ENCODE measurements at places on chromosomes 6 and 20.

GRCh38 chr20:4767084-4767483 is 45.4 kb downstream of the PRND start:
- no peak for DNase-seq

DNA sequence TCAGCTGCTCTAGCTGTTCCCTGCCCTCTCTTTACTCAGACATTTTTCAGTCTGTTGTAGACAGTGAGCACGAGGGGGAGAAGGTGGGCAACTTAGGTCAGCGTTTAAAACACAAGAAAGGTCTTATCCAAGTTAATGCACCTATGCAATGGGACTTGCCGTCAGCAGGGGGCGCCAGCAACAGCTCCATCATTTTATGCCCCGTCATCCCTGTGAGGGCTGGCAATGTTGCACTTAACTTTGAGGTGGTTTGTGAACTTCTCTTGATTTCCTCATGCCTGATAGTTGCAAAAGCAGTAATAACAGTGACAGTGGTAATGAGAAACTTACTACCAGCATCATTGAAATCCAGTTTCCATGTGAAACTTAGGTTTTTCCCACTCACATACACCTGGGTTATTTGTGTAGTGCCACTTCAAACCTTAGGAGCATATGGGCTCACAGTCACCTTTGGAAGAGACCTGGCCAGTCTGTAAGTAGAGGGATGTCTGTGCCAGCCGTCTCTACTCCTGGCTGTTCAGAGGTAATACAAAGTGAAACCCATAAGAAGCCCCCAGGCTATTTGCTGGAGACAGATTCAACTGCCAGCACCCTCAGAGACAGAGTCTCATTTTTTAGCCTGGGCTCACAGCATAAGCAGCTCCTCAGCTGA is 44.9 kb upstream of the ID1 start:
- DNase-seq = peak; percentile 76

- no peak for DNase-seq
Measured at GRCh38 chr6:102068349-102068929, 674.9 kb downstream of the GRIK2 start.

DNA sequence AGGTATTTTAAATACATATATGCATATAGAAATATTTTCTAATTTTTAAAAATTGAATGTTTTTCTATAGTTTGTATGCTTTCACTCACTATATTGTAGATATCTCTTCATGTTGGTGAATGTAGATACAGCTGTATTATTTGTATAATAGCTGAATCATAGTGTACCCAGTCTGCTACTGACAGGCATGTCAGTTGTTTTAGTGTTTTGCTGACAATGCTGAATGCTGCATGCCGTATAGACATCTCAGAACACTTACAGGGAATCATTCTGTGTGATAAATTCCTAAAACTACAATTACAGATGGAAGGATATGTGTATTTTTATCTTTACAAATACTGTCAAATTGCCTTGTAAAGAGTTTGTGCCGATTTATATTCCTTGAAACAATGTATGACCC is 175.4 kb downstream of the SIM1 start:
- DNase-seq = no peak

- DNase-seq = no peak
Measured at GRCh38 chr20:44695674-44696300, 19.4 kb upstream of the CCN5 start.

DNA sequence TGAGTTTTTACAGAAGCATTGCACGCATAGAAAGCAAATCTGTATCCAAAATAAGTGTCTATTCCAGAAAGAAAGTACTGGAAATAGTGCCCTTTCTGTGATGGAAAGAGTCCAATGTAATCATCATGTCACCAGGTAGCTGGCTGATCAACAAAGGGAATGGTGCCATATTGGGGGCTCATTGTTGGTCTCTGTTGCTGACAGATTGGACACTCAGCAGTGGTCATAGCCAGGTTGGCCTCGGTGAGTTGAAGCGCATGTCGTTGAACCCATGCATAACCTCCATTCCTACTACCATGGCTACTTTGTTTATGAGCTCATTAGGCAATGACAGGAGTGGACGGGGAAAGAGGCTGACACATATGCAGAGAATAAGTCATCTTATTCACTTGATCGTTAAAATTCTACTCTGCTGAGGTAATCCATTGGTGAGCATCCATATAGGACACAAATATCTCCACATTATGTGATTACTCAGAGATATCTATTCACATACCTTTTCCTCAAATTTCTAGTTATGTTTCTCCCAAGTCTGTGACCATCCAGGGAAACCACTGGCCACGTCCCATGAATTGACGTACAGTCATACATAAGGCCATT is 560.5 kb downstream of the HAO1 start:
- no peak for DNase-seq

- DNase-seq = no peak
Measured at GRCh38 chr6:28757429-28758045, 166.2 kb downstream of the TRIM27 start.

DNA sequence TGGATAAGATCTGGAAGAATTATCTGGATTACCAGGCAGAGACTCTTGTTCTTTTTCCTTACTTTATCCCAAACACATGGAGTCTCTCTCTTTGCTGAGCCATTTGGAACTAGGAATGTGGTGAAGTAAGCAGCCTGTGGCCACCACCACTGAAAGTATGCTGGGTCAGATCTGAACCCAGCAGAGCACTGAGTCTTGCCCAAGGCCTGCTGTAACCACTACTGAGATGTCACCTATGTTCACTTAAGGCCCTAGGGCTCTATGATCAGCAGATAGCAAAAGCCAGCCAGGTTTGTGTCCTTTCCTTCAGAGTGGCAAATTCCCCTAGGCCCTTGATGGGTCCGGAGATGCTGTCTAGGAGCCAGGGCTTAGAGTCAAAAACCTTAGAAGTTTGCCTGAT is 103.3 kb upstream of the PLN start:
- DNase-seq = no peak

GRCh38 chr6:2378891-2379652 is 133.7 kb upstream of the GMDS start:
- DNase-seq = no peak

- DNase-seq = no peak
Measured at GRCh38 chr6:112710710-112711109, 363.6 kb downstream of the RFPL4B start.

- DNase-seq = peak; percentile 36
Measured at GRCh38 chr20:57708694-57709673, 831 bp downstream of the PMEPA1 start.

DNA sequence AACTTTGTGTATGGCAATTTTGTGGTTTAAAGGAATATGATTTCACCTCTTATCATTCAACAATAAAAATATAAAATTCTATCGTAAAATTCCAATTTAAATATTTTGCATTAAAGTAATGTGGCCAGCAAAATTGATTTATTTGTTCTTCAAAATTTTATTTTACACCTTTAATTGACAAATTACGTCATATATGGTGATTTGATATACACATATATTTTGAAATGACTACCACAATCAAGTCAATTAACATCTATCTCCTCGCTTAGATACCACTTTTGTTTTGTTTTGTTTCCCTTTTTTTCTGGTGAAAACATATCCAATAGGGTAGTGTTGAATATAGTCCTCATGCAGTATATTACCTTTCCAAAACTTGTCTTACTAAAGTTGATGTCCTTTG is 467.6 kb upstream of the HS3ST5 start:
- no peak for DNase-seq

DNA sequence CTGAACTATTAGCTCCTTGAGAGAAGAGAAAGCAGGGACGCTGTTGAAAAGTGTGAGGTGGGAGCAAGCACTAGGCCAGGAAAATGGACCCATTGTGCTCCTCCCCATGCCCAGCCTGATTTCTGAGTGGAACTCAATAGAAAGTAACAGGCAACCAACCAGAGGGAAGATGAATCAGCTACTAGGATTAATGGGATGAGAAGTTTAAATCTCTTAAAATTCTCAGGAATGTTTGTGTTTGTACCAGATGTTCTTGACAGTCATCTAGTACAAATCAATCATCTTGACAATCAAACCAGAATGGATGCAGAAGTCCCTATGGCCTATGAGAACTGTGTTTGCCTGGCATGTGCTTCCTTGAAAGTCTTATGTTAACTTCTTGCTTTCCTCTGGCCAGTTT is 48.9 kb downstream of the HDDC2 start:
- no peak for DNase-seq

DNA sequence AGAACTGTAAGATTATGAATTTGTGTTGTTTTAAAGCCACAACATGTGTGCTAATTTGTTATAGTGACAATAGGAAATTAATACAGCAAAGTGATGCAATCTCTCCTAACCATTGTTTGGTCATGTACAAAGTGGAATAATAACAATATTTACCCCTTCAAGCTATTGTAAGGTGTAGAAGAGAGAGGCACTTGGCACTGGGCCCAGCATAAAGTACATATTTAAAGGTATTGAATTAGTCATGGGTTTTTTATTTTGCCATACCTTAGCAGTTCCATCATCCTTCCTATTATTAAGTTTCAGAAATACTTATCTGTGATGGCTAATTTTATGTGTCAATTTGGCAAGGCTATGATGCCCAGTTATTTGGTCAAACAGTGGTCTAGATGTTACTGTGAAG is 322.4 kb upstream of the TSHZ2 start:
- DNase-seq = no peak

DNA sequence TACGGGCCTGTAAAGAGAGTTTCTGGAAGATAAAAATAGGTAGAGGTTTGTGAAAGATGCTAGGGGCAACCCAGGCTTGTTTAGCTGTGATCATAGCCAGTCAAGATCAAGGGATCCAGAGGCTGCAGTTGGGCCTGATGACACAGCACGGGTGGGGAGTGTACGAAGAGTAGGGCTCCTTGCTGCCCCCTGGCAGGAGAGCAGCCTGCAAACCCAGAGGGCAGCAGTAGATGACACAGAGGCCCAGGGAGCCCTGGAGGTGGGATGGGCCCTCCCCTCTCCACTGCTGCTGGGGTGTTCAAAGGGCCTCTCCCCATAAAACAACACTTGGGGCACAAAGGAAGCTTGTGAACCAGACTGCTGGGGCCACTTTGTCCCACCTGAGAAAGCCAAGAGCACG is 47.2 kb downstream of the VEGFA start:
- DNase-seq = peak; percentile 68

- no peak for DNase-seq
Measured at GRCh38 chr20:14113416-14113815, 118.1 kb downstream of the MACROD2 start.

- no peak for DNase-seq
Measured at GRCh38 chr6:112257178-112257855, 3.0 kb upstream of the LAMA4 start.

GRCh38 chr6:80457439-80457933 is 351.0 kb downstream of the BCKDHB start:
- no peak for DNase-seq

DNA sequence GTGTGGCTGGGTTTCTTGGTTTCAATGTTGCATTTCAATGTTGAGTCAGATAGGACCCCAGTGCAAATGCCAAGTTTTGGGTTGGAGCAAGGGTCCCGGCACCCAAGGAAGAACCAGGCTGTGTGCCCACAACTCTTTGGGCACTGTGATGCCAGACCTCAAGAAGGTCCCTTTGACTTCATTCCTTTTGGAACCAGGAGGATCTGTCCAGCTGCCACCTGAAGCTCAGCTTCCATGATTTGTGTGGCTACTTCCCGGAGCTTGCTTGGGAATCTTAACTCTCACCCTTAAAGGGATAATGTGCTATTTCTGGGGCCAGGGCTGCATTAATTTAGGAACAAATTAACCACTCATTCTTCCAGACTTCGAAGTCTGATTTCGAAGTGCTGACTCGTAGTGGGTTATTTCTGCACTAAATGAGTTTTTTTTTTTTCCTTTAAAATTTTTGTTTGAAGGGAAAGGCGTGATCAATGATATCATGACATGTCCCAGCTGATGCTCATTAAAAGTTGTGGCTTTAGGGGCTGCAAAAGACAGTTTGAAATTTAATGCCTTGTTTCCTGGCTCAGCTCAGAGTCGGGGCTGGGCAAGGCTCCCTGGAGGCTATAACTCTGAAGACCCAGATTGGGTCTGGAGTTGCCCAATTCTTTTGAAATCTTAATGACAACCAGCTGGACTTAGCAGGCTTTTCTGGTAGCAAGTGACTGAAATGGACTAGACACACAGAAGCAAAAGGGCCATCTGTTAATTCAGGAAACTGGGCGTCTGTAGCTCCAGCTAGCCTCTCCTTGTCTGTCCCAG is 24.0 kb upstream of the PHACTR3 start:
- DNase-seq = no peak

DNA sequence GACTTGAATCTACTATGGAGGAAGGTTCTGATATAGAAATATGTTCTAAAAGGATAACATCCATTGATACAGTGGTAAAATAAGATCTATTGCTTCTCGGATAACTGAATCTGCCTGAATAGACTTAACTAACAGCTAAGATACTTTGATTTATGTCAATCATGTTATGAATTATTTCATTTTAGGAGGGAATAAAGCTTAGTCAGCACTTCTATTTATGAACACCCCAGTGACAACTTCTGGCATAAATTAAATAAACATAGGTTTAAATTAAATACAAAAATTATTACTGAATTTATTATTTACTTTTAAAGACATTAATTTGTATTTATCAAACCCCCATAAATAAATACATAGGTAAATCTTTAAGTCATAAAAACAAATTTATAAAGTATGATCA is 69.3 kb downstream of the IMPG1 start:
- DNase-seq = no peak

- no peak for DNase-seq
Measured at GRCh38 chr6:107587451-107587850, 97.5 kb downstream of the SOBP start.

- DNase-seq = no peak
Measured at GRCh38 chr6:149896491-149896890, 1.4 kb downstream of the RAET1E start.

DNA sequence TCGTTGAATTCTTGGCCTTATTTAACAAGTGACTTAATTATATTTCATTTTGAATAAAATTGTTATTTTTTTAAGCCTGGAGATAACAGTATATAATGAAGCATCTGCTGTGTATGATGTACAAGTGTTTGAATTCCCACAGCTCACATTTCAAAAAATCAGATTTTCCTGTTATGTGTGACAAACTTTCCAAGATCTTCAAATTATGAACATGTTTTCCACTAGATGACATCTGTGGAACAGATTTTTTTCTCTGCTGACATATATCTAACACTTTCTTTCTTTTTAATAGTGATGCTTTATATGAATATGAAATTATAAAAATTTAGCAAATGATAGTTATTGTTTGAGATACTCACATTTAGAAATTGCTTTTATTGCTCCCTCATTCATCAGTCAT is 482.8 kb downstream of the LMBRD1 start:
- no peak for DNase-seq

DNA sequence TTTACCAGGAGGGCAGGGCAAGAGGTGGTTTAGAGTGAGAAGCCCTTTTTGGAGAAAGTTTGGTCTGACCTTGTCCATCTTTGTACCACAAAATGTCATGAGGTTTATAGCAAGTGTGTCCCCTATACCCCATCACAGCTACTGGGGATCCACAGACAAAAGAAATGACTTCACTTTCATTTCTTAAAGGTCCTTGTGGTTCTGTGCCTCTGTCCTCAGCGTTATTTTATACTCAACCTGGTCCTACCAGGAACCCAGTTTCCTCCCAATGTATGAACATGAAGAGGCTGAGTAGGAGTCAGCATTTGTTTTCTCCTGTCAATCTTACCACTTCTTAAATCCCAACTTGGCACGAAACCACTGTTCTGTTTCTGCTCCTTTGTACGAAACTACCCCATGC is 157.6 kb downstream of the NFATC2 start:
- no peak for DNase-seq
